DMS 273 treated with DMSO at 0.1 percent for 48 hours (cell line): ENCODE measurements at places on chromosomes 2 and 18.

DNA sequence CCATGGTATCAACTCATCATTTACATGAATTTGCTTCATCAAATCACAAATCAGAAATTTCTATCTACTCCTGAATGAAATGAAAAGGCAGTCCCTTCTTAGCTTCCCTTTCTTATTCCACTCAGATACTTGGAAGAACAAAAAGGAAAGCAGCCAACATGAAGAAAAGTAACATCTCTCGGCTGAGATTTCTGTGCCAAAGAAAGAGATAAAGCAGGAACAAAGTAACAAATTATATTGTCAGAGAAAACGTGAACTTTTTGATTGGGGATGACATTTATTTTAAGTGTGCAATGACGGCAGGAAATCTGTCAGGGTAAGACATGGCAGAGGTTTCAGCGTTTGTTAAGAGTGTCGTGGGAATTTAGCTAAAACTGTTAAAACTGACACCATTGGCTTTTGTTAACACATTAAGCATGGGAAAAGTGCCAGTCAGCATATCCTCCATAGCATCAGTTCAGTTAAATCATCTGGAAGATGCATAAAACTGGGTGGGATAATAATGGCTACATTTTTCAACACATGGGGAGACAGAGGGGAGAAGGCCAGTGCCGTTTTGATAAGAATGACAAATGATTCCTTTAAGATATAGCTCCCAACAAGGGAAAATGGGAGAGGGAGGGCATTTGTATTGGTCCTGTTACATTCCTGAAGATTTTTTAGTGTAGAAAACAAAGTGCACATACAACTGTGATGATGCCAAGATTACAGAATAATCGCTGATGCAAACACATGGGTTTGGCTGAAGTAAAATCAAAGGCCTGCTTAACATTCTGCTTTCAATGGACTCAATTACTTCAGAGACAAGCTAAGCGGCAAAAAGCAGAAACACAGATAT is 211.6 kb downstream of the ZNF521 start:
- no peak for DNase-seq

DNA sequence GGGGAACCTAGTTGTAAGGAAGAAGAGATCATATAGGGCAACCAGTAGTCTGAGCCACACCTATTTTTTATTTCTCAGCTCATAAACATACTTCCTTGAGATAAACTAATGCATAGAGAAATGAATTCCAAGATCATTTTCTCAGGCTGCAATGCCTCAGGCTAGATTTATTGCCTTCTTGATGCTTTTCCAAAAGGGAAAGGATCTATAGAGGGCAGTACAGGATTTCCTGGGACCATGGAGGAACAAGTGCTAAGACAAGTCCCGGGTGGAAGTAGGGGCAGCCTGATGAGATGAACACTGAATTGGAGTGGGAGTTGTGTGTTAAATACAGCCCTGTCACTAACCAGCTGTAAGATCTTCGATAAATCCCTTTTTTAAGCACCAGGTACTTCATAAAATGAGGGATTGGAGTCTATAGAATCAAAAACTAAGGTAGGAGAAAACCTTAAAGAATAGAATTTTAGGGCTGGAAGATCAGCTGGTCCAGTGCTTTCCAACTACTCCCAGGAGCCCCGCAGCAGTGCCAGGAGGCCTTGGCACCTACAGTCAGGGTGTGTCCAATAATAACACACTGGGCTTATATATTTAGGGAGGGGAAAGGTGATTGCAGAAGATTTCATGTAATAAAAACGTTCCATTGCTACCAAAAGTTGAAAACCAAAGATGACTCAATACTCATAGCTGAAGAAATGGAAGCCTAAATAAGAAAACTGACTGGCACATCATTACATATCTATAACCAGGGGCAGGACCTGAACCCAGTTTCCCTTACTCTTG is 58.1 kb downstream of the SERTAD2 start:
- DNase-seq: no peak

- no peak for DNase-seq
These were observed 19.3 kb downstream of the PTPRM start for GRCh38 chr18:7586379-7586778.

DNA sequence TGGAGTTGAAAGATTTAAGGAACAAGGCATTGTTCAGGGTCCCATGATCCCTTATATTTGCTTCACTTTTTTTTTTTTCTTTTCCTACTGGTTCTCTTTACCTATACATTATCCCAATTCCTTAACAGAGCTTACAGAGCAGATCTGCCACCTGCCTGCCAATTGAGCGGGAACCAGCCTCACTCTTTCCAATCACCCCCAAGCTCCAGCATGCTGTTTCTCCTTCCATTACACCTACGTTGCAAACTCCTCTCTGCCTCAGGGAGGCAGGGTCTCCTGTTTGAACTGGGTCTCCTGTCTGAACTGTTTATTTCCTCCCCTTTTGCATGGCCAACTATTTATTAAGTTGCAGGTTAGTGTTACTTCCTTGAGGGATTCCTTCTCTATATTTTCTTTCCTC is 77.2 kb upstream of the SLC38A11 start:
- no peak for DNase-seq

DNA sequence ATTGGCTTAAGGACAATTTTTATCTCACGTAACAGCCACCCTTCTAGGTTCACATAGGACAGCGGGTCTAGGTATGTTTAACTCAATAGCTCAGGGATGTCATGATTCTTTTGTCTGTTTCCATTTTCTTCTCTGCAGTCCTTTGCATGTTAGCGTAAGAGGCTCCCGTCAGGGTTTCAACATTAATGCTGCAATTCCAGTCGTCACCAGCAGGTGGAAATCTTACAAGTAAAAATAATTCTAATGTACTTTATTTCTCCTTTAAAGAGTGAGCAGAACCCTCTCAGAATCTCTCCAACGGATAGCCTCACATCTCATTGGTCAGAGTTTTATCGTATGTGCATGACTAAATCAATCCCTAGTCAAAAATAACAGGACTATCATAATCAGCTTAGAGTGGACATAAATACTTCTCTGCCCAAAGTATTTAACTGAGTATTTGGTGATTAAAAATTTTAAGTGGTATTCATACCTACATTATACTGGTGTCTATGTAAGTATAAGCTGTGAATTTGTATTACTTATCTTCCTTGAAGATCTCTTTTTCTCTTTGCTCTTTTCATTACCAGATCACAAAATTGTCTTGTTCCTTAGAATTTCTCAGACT is 487.2 kb upstream of the GCFC2 start:
- DNase-seq: peak; percentile 1

DNA sequence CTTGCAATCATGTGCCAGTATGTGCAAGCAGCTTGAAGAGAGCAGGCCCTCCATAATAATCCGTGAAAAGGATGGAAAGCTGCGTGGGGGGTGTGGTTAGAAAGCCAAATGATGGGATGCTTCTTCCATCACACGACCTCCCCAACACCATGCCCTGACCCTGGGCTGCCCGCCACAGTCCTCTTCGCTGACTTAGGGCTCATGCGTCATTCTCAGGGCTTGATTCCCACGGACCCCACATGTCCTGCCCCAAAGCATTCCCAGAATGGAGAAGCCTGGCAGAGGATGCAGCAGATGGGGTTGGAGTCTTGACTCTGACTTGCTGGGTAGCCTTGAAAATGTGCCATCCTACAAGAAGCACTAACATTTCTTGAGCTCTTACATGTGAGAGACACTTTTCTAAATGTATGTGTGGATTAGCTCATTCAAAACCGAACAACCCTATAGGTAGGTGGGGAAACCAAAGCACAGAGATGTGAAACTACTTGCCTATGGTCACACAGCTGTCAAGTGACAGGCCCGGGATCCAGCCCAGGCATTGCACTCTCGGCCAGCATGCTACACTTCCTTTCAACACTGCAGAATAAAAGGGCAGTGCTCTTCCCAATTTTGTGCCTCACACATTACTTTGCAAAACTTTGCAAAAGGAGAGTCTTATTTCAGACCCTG is 3.7 kb downstream of the TNS1 start:
- no peak for DNase-seq

GRCh38 chr2:64853894-64854293 is 135.3 kb upstream of the SLC1A4 start:
- DNase-seq: no peak

GRCh38 chr2:236833501-236834073 is 252.1 kb upstream of the COPS8 start:
- DNase-seq: no peak

- peak; percentile 6 for DNase-seq
These were observed 47.0 kb upstream of the PLEKHM3 start for GRCh38 chr2:208072250-208072892.

- DNase-seq: no peak
These were observed 198.9 kb downstream of the BCL2 start for GRCh38 chr18:63120620-63121019.

GRCh38 chr2:48901416-48901815 is 145.9 kb upstream of the LHCGR start:
- DNase-seq: no peak

DNA sequence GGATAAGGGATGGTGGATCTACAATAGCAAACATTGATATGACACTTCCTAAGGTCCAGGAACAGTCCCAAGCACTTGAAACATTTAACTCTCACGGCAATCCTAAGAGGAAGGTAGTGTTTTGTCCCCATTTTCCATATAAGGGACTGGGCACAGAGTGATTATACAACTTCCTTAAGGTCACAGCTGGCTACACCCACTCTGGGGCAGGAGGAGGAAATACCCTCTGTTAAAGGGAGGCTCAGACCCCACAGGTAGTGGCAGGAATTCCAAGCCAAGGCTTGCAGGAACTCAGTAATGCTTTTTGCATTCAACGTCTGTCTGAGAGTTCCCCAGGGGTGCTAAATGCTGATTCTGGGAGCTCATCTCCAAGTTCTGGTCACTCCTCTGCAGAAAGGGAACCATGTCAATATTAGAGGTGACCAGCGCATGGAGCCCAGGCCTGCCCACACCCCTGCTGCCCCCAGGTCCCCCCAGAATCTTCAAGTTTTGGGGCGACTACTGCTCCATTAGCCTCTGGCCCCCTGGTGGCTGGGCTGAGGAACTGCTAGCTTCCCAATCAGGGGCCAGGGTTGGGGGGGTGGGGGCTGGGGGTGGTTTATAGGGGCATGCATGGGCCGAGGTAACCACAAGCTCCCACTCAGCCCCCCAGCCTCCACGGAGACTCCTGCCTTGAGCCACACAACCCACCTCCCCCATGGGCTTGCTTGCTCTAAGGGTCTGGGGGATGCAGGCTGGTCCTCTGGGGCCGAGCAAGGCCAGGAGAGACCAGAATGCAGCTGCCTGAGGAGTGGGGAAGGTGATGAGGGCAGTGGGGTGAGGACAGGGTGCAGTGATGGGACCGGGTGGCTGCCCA is 11.1 kb downstream of the OBSL1 start:
- DNase-seq: no peak

GRCh38 chr2:120861191-120861575 is 125.5 kb downstream of the GLI2 start:
- no peak for DNase-seq

GRCh38 chr2:156021146-156022040 is 311.1 kb downstream of the NR4A2 start:
- DNase-seq: no peak

DNA sequence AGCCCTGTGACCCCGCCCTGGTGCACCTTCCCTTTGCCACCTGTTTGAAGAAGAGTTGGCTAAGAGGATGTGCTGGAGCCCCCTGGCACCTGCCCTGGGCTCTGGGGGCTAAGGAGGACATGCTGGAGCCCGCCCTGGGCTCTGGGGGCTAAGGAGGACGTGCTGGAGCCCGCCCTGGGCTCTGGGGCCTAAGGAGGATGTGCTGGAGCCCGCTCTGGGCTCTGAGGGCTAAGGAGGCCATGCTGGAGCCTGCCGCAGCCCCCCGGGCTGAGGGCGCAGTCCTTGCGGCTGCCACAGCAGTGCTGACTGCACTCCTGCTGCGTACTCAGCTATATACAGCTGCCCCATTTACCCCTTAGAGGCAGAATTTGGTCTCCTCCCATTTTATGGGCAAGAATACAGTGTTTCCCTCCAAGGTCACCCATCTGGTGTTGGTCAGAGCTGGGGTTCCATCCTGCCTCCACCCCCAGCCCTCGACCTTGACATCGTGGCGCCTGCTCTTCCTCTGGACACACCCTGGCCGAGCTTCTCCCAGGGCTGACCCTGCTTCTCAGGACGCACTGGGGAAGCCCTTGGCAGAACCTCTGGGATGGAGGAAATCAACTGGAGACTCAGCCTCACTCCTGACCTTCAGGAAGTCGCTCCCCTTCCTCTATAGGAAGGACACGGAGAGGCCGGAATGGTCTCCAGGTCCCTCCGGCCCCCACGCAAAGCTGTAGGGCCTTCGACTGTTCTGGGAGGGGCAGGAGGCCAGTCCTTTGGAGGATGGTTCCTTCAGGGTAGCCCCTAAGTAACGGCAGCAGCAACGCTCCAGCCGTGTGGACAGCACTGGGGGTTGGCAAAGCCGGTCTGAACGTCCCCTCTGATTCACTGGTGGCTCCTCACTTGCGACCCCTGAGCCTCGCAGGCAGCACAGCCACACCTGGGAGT is 65.0 kb upstream of the HPCAL1 start:
- DNase-seq: no peak

- DNase-seq: no peak
These were observed 13.6 kb downstream of the ABCG5 start for GRCh38 chr2:43824951-43825493.

DNA sequence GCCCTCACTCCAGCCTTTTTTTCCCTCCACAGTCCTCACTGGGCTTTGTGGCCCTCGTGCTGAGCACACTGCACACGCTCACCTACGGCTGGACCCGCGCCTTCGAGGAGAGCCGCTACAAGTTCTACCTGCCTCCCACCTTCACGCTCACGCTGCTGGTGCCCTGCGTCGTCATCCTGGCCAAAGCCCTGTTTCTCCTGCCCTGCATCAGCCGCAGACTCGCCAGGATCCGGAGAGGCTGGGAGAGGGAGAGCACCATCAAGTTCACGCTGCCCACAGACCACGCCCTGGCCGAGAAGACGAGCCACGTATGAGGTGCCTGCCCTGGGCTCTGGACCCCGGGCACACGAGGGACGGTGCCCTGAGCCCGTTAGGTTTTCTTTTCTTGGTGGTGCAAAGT is 39.4 kb downstream of the STEAP3 start:
- DNase-seq: no peak

- no peak for DNase-seq
These were observed 183.4 kb downstream of the NEDD4L start for GRCh38 chr18:58227361-58227930.

- DNase-seq: no peak
These were observed 136.9 kb downstream of the SEPTIN10 start for GRCh38 chr2:109476641-109477441.

GRCh38 chr2:158495175-158495574 is 38.4 kb downstream of the PKP4 start:
- no peak for DNase-seq

- no peak for DNase-seq
These were observed 23.8 kb downstream of the TGOLN2 start for GRCh38 chr2:85303780-85304531.

DNA sequence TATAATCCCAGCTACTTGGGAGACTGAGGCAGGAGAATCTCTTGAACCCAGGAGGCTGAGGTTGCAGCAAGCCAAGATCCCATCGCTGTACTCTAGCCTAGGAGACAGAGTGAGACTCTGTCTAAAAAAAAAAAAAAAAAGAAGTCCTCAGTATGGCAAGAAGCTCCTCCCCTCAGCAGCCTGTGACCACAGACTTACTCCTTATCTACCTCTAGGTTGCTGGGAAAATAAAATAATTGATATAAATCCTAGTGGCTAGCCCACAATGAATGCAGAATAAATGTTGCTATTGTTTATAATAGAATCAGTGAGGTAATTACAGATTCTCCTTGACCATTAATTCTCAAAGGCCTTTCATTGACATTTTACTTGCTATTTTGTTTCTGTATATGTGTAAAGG is 70.6 kb downstream of the IRS1 start:
- no peak for DNase-seq

- DNase-seq: peak; percentile 25
These were observed 3.2 kb upstream of the DDX1 start for GRCh38 chr2:15588329-15588919.
